ENCODE measurements at places on chromosomes 7 and 10.

DNA sequence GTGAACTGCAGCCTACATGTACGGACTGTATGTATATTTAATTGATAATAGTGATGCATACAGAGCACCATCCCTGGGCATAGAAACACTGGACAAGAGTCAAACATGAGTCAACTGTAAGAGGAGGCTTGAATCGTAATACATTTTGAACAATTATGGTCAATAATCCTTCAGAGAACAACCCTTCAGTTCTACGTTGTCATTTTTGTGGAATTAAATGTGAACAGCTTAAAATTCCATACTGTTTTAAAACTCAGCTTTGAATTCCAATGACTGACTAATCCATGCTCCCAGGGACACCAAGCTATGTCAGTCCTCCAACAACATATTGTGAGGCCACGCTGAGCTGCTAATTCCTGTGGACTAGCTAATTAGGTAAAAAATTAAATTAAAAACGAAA, 41.5 kb upstream of the KMT2E start:
- DNase-seq: no peak

GRCh38 chr7:21580073-21580521, 37.3 kb downstream of the DNAH11 start:
- DNase-seq: peak; percentile 65

- DNase-seq: peak; percentile 32
Measured at GRCh38 chr7:139727151-139727705, 50.6 kb downstream of the HIPK2 start.

DNA sequence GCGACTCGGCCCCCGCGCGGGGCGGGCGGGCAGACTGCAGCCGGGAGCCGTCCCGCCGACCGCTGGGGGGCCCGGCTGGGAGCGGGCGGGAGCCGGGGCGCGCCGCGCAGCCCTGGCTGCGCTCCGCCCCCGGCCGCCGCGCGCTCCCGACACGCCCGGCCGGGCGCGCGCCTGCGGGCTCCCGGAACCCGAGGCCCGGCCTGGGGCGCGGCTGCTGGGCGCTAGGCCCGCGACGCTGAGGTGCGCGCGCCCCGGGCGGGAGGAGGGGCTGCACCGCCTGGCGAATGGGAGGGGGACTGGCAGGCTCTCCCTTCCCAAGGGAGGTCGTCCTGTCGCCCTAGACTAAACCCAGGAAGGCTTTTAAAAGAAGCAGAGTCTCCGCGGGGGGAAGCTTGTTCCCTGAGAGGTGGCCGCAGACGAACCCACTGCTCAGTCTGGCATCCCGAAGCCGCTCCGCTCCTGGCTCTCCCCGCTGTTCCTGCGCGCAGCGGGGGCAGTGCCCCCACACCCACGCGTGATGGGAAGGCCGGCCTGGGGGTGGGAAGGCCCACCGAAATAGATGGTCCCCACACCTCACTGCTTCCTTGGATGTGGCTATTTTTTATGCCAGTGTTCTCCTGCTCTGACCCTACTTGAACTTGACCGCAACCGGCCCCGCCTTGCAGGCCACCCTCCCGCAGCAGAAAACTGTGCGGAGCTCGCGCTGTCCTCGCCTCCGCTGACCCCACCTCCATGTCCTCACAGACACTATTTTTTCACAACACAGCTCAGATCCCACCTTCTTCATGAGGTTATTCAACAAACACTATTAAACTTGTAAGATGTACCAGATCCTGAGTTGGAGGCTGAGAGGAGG, at the start of gene VOPP1:
VOPP1 (minus strand) TSS at position 125 of the 856 bp plus-strand sequence. CDS start 178 bp downstream, outside the sequence.
- peak; percentile 72 for DNase-seq

DNA sequence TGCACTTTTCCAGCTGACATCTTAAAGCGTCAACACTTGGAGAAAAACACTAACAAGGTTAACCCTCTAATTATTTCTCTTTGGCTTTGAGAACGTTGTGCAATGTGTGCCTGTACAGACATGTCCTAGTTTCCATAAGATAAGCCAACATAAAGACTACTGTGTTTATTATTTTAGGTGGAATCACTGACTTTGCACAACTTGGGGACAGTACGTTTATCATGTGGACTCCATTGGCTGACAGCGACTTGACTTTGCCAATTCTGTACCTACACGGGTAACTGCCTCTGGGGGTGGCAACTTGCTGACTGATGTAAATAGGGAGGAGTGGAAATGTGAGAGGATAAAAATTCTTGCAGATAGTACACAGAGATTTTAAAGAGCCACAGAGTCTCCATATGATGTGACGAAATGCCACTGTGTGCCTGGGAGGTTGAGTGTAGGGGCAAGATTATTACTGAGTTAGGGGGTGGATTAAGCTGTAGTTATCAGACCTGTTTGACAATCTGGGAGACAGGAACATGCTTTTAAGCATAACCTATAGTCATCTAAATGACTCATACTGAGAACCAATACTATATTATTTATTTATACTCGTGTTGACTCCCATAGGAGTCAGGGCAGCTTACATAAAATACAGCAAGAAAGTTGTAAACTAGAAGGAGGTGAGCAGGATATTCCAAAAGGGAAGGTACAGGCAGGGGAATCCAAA, 21.0 kb downstream of the SLC13A4 start:
- peak; percentile 81 for DNase-seq

- no peak for DNase-seq
Measured at GRCh38 chr10:98307916-98308541, 40.0 kb upstream of the LOXL4 start.

GRCh38 chr7:44408596-44408995, 81.9 kb downstream of the NUDCD3 start:
- DNase-seq: no peak

GRCh38 chr10:101403161-101403560, 49.2 kb downstream of the BTRC start:
- no peak for DNase-seq

DNA sequence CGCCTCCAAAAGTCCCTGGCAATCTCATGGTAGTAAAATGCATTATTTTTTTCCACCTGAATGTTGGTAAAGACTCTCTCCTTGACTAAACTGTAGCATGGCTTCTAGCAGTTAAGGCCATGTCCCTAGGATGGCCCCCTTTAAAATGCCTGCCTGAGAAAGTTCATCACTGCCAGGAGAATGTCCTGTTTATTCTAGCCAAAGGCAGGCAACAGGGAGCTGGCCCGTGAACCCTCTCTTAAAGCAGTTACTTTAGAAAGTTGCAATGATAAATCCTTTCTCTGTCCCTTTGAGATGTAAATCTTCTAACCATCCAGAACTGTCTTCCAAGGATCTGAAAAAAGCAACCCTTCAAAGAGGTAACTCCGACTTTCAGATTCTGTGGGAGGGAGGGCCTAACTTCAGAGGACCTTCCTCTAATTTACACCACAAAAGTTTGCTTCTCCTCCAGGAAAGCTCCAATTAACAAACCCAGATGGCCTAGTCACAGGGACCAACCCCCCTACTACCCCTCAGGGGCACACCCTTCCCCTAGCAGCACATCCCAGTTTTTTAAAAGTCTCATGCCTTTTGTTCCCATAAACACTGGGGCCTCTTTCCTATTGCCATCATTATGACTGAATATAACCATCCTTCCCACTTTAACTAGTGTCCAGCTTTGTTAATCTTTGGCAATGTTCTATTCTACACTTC, 5.5 kb downstream of the DNTT start:
- DNase-seq: no peak

DNA sequence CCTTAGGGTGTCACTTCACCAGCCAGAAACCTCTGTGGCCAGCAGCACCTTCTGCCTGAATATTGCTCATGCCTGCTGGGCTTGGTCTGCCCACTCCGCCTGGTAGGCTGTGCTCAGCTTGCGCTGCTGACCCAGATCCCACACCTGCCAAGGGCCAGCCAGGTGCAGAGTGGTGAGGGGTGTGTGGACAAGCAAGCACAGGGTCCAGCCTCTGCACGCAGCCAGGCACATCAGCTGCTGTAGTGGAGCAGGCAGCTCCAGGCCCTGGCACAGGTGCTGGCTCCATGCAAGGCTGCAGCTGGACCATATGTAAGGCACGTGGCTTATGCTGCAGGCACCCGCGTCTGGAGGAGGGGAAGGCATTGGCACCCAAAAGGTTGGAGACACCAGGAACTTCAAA, 567.4 kb downstream of the INHBA start:
- DNase-seq: no peak

GRCh38 chr7:9937944-9938631, 1035.6 kb upstream of the PHF14 start:
- peak; percentile 36 for DNase-seq

GRCh38 chr10:132774902-132775863, 10.8 kb downstream of the NKX6-2 start:
- DNase-seq: no peak

DNA sequence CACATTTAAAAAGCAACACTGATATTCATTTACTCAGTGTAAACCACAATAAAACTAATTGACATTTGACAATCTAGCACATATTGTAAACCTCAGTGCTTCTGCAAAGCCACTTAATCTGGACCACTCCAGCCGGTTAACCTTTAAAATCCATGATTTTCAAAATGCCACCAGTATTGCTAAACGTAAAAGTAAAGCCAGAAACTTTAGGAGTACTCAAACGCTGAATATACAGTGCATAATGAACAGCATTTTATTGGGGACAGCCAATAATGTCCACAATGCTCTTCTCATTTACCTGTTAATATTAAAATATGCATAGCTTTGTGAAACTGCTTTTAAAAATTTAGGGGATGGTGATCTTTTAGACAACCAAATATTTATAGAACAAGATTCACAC, 10.8 kb downstream of the HNRNPA2B1 start:
- no peak for DNase-seq

DNA sequence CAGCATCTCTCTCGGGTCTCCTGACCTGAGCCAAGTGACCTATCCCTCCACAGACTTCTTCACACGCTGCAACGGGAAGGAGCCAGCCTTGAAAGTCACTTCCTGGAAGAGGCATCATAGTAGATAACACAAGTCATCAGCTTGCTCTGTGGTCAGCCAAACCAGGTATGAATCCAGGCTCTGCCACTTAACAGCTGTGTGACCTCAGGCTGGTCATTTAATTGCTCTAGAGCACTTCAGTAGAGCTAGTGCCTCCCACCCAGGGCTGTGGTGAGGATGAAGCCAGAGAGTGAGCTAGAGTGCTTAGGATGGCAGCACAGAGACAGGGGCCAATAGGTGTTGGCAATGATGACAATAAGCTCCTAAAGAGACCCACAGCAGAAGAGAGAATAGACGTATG, 247.7 kb upstream of the ZMIZ1 start:
- no peak for DNase-seq

DNA sequence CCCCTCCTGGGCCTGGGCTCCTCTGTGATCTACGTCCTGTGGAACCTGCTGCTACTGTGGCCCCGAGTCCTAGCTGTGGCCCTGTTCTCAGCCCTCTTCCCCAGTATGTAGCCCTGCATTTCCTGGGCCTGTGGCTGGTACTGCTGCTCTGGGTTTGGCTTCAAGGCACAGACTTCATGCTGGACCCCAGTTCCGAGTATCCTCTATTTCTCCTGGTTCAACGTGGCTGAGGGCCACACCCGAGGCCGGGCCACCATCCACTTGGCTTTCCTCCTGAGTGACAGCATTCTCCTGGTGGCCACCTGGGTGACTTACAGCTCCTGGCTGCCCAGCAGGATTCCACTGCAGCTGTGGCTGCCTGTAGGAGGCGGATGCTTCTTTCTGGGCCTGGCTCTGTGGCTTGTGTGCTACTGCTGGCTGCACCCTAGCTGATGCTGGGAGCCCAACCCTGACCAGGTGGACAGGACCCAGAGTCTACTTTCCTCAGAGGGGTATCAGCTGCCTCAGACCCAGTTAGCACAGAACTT, 37.8 kb upstream of the MMD2 start:
- DNase-seq: no peak

DNA sequence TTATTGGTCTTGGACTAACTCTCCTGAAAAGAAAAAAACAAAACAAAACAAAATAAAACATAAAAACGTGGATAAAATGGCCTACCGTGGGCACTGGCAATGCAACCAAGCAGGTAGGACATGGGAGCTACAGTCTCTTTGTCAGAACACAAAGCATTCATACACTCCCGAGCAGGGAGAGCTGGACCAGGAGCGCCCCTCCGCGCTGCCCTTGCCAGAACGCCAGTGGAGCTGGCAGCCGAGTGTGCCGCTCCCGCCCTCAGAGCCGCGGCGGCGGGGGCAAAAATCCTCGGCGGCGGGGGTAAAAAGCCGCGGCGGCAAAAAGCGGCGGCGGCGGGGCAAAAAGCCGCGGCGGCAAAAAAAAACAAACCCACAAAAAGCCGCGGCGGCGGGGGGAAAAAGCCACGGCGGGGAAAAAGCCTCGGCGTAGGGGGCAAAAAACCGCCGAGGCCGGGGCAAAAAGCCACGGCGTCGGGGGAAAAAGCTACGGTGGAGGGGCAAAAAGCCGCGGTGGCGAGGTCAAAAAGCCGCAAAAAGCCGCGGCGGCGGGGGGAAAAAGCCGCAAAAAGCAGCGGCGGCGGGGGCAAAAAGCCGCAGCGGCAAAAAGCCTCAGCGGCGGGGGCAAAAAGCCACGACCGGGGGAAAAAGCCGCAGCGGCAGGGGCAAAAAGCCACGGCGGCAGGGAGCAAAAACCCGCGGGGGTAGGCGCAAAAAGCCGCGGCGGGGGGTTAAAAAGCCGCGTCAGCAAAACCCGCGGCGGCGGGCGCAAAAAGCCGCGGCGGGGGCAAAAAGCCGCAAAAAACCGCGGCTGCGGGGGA, 418.1 kb downstream of the ZNF716 start:
- DNase-seq: peak; percentile 33

- peak; percentile 38 for DNase-seq
Measured at GRCh38 chr7:26918241-26918640, 53.9 kb upstream of the SKAP2 start.

- DNase-seq: no peak
Measured at GRCh38 chr10:104893701-104894100, 252.6 kb downstream of the SORCS3 start.

GRCh38 chr10:116990276-116990800, 14.6 kb downstream of the SHTN1 start:
- DNase-seq: no peak

GRCh38 chr10:45378914-45379726, 5.1 kb downstream of the ALOX5 start:
- no peak for DNase-seq

DNA sequence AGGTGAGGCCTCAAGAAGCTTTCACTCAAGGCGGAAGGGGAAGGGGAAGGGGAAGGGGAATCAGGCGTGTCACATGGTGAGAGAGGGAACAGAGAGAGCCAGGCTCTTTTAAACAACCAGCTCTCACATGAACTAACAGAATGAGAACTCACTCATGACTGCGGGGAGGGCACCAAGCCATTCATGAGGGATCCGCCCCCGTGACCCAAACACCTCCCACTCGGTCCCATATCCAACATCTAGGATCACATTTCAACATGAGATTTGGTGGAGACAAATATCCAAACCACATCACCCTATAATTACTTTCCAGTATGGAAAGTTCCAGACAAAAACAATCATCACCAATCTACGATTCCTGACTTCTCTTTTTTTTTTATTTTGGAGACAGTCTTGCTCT, 22.9 kb downstream of the HIP1 start:
- no peak for DNase-seq

DNA sequence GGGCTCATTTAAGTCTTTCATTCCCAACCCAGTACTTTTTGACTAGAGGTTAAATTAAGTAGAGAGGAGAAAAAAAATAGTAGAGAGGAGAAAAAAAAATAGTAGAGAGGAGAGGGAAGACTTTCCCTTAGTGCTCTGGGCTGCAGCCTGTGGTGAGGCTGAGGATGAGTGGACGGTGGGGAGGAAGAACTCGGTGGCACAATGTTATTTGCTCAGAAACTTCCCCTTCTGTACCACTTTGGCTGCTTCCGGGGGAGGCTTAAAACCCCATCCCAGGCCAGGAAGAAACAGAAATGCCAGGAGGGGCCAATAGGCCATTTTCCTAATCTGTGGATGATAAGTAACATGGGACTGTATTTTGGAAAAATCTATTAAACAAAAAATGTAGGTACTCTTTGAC, 14.6 kb upstream of the MLXIPL start:
- no peak for DNase-seq

- DNase-seq: no peak
Measured at GRCh38 chr7:33039257-33039902, 23.2 kb downstream of the NT5C3A start.

GRCh38 chr7:33593611-33594010, 311.7 kb upstream of the BMPER start:
- DNase-seq: no peak

Measured in PC-3 (cell line).